H9 (cell line): ENCODE measurements at places on chromosomes 11 and 22. TPM values are rescaled to one million over a fixed set of nuclear protein-coding genes. Genes with fewer than 3 reads are reported as not detected.

DNA sequence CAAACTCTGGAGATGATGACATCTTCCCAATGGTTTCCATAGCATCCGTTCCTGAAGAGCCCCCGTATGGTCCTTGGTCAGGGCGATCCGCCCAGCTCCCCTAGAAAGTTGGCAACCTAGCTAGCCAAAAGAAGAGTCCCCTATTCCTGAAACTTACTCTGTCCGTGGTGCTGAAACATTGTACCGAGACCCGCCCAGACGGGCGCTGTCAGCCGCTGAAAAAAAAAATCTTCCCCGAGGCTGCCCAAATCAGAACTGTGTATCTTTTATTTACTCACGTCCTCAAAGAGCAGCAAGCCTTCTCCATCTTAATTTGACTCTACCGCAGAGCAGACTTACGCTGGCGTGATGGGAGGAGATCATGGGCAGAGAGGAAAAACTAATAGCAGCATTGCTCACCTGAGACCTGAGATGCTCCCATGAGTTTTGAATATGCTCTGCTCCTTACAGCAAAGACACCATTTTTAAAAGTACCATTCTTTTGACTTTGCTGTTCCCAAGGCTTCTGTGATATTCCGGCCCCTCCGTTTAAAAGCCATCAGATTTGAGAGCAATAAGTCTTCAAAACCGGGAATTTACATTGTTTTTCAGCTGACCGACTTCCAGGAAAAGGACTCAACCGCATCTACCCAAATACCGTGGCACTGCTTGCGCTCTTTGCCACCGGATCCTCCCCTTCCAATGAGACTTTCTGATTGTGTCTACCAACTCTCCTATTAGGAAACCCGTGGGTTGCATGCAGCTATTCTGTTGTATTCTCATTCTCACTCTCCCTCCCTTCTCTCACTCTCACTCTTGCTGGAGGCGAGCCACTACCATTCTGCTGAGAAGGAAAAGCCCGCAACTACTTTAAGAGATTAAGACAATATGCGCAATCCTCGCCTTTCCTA, at the start of gene SLC17A6:
SLC17A6 (plus strand) TSS at position 786 of the 890 bp plus-strand sequence. CDS start 153 bp downstream, outside the sequence.
- peak; percentile 52 for DNase-seq

GRCh38 chr11:824292-824880, 3.3 kb upstream of the CRACR2B start:
- no peak for DNase-seq

- DNase-seq, result peak; percentile 61
Observed at GRCh38 chr11:70641369-70641768, 243.0 kb downstream of the CTTN start.

NXPE2 gene
- total RNA-seq, result 0.11 TPM in 1 of 2 replicates, not detected in the other

- no peak for DNase-seq
Observed at GRCh38 chr11:128603752-128604414, 16.5 kb upstream of the ETS1 start.

SPA17 gene
- total RNA-seq, result 6.9 and 7.2 TPM in 2 replicates

- DNase-seq, result no peak
Observed at GRCh38 chr11:114827736-114828135, 149.4 kb downstream of the NXPE2 start.

DNA sequence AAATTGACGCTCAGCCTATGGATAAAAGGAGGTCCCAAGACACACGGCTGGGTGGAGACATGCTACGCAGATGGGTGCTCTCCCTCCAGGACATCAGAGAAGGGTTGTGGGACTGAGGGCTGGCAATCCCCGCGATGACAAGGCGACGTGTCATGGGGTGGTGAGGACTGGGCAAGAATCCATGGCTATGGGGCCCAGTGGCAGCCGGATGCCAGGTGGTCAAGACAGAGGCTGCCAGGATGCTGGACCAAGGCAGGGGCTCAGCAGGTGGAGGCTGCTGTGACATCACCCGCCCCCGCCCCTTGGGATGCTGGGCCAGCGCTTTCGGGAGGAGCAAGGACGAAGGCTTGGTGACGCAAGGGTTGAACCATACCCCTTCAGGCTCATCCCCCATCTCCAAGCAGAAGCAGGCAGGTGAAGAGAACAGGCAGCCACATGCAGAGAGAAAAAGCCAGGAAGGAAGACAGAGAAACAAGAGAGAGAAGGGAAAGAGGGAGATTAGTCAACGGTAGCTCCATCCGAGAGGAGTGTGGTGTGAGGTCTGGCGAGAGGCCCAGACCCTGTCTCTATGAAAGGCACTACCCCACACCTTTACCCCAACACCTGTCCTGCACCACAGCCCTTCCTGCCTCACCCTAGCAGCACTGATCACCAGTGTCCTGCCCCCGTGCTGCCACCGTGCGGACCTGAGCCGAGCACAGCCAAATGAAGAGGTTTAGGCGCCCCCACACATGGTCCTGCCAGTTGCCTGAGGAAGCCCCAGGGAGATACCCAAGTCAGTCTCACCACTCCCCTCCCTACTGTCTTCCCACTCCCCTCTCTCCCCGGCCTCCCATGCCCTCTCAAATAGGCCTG, 24.1 kb upstream of the RASL10A start:
- DNase-seq, result no peak

- DNase-seq, result no peak
Observed at GRCh38 chr11:1748636-1749394, 1.6 kb downstream of the IFITM10 start.

KCNK7 gene
- 1.8 and 2.8 TPM in 2 replicates for total RNA-seq

CHRM1 gene
- total RNA-seq, result not detected in 2 replicates

DNA sequence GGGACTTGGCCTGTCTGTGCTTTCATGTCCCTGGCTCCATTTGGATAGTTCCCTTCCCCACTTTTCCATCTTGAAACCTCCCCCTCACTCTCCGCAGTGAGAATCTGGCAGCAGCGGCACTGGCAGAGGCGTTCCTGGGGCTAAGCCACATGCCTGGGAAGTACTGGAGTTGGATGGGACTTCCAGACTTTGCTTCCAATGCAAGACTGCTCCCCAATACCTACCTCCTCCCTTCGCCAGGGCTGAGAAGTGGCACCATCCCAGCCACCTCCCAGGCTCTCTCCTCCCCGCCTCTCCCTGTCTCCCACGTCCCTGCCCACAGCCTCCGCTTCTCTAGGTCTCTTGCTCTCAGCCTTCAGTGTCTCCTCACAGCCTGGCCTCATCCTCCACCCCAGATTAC, 16.6 kb downstream of the TST start:
- DNase-seq, result no peak

DNA sequence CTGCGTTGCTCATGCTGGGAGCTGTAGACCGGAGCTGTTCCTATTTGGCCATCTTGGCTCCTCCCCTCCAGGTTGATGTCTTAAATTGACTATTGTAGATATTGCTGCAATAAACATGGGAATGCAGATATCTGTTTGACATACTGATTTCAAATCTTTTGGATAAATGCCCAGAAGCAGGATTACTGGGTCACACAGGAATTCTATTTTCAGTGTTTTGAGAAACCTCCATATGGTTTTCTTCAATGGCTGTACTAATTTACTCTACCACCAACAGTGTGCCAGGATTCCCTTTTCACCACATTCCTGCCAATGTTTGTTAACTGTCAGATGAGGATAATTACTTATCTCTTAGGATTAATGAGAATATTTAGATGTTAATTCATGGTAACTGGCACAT, 467.0 kb downstream of the LUZP2 start:
- no peak for DNase-seq

DNA sequence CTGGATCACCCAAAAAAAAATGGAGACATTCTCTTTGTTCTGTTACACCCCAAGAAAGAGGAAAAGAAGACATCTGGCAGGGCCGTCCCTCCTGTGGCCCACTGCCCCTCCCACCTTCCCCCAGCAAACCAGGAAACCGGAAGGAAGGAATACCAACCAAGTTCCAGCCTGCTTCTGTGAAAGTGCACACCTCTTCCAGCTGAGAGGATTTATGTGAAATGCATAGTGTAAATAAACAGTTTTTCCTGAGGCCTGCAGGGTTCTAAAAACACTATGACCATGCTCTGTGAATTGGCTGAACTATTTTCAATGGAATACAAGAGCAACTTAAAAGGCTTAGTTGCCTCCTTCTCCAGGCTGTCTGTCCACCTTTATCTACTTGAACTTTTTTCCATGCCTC, 50.0 kb upstream of the CHST1 start:
- DNase-seq, result no peak

- DNase-seq, result no peak
Observed at GRCh38 chr11:13947379-13947778, 15.1 kb upstream of the SPON1 start.

DNA sequence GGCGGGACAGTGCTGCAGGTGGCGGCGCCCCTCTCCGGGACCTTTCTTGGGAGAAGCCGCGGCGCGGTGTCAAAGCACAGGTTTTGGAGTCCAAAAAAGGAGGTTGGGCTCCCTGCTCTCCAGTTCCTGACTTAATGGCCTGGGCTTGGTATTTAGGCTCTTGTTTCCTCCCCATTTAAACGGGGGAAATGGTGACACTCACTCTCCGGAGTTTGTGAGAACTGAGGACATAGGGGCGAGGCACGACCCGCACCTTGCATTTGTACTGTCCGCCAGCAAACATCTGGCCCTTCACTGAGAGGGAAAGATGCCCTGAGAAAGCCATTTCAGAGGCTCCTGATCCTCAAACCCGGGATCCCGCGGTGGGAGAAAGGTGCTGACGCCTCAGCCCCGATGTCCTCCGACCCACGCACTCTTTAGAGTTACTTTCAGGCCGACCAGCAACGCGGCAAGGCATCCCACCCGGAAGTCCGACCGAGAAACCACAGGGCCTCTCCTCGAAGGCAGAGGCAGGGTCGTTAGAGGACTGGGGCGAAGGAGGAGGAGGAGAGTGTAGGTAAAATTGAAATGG, 2.9 kb upstream of the WDR74 start:
- DNase-seq, result peak; percentile 64

- no peak for DNase-seq
Observed at GRCh38 chr11:15821451-15821850, 534.9 kb downstream of the SOX6 start.

UBQLNL gene
- not detected in 2 replicates for total RNA-seq

- no peak for DNase-seq
Observed at GRCh38 chr11:68436162-68436888, 24.2 kb upstream of the PPP6R3 start.

DNA sequence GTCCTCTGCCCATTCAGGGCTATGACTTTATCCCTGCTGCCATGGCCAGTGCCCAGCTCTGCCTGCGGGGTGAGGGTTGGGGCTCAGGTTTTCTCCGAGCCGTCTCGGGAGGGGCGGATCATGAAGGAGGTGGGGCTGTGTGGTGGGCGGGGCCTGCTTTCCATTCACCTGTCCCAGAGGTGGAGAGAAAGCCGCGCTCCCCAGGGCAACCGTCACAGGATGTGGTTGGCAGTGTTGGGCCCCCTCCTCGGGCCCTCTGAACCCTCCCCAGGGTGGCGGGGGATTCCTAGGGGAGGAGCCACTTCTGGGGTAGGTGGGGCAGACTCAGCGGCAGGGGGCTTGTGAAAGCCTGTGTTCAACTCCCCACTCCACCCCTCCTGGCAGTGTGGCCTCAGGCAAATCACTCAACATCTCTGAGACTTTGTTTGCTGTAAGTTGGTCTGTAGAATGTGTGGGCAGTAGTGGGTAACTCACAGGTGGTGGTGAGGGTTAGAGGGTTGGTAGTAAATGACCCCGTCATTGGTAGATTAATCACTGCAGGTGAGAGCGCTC, 50.3 kb downstream of the CD6 start:
- peak; percentile 88 for DNase-seq

DNA sequence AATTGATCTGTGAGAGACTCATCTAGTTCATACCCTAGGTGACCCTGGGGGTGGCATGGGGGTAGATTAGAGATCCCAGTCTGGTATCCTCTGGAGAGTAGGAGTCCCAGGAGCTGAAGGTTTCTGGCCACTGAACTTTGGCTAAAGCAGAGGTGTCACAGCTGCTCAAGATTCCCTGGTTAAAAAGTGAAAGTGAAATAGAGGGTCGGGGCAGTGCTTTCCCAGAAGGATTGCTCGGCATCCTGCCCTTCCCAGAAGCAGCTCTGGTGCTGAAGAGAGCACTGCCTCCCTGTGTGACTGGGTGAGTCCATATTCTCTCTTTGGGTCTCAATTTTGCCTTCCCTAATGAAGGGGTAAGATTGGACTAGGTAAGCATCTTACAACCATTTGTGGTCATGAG, 653 bp downstream of the IL18BP start:
- no peak for DNase-seq

DNA sequence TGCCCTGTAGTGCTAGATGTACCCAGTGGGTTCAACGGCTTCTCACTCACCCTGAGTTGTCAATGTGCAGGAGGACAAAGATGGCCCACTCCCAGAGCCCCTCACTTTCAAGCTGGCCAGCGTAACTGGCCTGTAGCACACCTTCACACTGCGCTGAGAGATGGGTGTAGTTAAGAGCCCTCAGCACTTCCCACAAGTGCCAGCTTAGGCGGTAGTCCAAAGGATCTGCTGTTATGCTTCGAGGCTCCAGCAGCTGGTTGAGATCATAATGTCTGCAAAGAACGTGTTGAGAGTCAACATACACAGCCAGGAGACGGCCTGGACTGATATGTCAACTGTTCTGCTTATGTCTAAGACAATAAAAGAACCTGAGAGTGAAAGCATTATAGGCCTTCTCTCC, 14.7 kb upstream of the CHRNA10 start:
- DNase-seq, result no peak

SCYL1 gene
- 54.7 and 56.0 TPM in 2 replicates for total RNA-seq

SPINDOC gene
- total RNA-seq, result 121 TPM in 2 replicates

- DNase-seq, result no peak
Observed at GRCh38 chr22:50738649-50739227, 734 bp downstream of the ACR start.

HIC2 gene
- total RNA-seq, result 22.8 and 24.9 TPM in 2 replicates

DNA sequence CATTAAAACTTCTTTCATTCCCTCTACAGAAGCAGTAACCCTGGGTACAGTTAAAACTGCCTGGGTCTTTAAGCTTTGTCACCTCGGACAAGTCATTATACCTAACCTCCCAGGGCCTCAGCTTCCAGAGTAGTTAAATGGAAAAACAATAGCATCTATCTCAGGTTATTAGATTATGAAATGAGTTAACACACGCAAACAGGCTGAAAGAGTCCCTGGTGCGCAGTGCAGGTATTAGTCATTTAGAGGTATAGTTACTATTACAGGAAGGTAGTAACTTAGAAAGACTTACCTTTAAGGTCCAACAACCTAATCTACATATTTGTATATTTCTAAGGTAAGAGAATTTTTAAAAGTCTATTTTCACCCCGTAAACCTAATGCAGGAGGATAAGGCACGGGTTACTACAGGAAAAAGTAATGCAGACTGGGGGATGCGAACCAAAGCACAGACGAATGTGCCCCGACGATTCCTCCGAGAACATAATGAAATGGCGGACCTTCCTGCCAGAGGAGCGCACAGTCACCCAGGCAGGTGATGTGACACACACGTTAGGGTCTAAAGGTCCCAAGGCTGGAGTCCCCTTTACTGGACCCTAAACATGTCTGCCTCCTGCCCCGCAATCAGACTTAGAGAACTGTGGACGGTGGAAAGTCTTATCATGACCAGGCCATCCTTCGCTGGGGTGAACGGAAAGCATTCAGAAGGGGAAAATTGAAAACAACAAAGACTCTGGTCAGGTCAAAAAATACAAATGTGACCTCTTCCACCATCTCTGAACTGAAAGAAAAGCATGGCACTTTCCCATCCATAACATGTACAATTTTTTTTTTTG, 1.3 kb downstream of the NAP1L4 start:
- no peak for DNase-seq
